ENCODE measurements at places on chromosomes 12 and 14.

- no peak for DNase-seq
Measured at GRCh38 chr14:73627151-73627558, 14.8 kb downstream of the ACOT6 start.

DNA sequence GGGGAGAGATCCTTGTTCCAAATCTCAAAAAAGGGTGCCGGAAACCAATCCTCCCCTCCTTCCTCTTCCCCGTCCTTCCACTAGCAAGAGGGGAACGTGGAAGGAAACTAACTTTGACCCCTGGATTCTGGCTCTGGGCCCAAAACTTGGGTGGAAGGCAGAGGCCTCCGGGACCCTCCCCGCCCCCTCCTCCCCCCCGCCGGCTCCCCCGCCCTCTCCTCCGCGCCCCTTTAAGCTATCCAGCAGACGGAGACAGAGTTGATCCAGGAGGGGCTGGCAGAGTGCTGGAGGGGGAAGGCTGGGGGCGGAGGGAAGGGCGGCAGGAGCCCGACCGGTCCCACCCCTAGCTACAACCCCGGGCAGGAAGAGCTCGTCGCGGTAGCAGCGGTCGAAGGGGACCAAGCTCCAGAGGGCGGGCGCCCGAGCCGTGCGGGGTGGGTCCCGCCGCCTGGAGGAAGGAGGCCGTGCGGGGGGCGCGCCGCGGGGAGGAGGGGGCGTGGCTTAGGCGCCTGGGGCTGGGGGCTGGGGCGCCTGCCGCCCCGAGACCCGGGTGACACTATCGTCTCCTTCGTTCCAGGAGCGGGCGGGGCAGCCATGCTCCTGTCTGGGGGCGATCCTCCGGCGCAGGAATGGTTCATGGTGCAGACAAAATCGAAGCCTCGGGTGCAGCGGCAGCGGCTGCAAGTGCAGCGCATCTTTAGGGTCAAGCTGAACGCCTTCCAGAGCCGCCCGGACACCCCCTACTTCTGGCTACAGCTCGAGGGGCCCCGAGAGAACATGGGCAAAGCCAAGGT lies at the start of gene NYNRIN:
TSS of gene NYNRIN (plus strand) at position 351 of the 794 bp plus-strand sequence. CDS start at position 595, 244 bp downstream.
- DNase-seq, result peak; percentile 32

DNA sequence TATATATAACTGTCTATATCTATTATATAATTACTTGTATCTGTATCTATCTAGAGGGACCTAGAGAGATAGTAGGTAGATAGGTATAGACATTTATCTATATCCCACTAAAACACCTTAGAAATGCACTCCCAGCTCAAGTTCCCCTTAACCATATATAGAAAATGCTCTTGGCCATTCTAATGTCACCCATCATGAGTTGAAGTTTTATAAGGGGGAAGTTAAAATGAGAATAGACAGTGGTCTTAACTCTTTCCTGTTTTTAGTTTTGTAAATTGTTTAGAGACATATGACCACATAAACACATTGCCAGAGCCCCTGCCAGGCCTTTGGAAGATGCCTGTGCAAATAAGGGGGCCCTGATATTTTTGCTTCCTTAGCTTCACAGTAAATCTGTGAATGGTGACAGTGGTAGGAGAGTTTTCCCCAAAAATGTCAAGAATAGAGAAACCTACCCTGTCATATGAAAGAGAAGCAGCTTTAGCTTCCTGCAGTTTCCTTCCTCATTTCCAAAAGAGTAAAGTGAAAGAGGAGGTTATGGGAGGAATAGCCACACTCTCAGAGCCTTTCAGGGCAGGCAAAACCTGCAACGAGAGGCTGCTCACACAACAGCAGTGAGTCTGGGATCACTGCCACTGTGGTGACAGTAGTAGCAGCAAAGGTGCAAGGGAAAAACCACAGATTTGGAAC lies 45.5 kb downstream of the MGST1 start:
- peak; percentile 13 for DNase-seq

DNA sequence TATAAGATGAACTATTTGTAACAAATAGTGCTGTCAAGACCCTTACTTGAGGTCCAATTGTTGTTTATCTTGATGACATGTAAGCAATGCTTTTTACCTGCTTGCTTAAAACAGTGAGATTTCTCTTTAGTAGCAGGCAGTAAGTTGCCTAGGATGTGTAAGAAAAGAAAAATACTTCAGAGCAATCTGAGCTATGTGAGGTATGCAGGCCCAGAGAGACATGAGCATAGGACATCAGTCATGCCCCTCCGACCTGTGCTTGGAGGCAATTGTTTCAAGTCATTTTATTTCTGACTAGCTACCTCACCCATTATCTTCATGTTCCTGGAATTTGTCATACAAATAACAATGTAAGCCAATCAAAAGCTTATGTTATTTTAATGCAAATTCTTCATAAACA lies 930.6 kb upstream of the FBXO33 start:
- DNase-seq, result no peak

GRCh38 chr12:65896743-65897142 lies 72.5 kb downstream of the HMGA2 start:
- no peak for DNase-seq

GRCh38 chr14:99675951-99676350 lies 8.1 kb upstream of the CYP46A1 start:
- no peak for DNase-seq

GRCh38 chr12:94037444-94037843 lies 110.9 kb upstream of the PLXNC1 start:
- DNase-seq, result no peak

GRCh38 chr14:33070475-33070874 lies 131.8 kb downstream of the NPAS3 start:
- DNase-seq, result peak; percentile 36

GRCh38 chr12:92543840-92544239 lies 158.9 kb upstream of the PLEKHG7 start:
- no peak for DNase-seq

DNA sequence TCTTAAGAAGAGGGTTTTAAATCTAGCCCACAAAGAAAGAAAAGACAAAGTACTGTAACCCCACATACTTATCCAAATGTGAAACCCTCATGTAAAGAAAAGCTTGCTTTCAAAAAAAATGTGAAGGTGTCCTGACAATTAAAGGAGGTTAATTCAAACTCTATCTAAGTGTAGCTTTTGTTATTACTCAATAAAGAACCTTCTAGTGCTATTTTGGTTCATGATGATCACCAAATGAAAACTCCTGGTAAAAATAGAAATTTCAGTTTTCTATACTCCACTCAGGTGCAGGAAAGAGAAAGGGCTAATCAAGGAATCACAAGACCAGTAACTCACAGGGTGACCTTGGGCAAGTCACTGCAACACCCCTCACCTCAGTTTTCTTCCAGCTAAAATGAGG lies 1.6 kb downstream of the STAB2 start:
- DNase-seq, result no peak

DNA sequence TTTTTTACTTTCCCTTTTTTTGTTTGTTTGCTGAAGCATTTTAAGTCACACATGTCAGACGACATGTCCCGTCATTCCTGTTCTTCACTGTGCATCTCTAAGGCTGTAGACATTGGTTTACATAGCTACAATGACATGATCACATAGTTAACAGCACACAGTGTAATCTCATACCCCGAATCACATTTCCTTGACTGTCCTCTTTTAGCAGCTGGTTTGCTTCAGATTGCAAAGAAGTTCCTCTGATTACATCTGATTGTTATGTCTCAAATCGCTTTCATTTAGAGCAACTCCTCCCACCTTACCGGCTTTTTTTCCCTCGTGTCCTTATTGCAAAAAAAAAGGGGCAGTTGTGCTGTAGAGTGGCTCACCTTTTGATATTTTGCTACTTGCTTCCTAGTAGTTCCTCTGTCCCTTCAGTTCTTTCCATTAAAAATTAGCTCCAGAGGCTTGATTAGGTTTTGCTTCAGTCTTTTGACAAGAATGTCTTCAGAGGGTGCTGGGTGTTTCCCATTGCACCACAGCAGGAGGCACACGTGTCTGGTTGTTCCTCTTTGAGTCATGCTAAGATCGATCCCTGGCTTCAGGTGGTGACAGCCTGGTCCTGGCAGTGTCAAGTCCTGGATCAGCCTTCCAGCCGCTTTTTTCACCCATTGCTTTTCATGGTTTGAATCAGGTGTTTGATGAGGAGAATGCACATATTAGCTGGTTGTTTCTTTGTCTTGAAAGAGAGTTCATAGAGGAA lies 35.0 kb downstream of the ZNF664 start:
- DNase-seq, result no peak

- no peak for DNase-seq
Measured at GRCh38 chr12:12159988-12160387, 89.2 kb downstream of the BCL2L14 start.

- DNase-seq, result peak; percentile 58
Measured at GRCh38 chr14:65958664-65959562, 527.3 kb upstream of the CCDC196 start.

DNA sequence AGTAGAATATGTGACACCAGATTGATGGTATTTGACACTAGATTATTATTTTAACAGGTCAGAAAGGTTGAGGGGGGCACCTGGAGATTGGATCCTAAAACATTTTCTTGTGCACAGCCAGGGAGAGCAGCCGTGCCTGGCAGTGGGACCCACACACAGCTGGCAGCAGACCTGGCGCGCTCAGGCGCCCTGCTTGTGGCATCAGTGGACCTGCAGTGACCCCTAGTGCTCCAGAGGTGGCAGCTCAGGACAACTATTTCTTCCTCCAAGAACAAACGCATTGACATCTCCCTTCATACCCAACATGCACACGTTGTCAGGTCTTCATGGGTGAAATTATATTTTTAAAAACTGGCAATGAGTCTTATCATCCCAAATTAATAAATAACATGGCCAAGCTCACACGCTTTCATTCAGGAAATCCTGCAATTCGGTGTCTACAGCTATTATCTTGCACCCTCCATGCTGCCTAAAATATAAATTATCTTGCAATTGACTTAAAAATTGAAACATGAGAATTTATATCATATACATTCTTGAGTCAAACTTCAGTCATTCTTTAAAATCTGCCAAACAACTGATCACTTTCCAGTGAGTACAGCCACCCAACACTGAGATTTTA lies 7.7 kb upstream of the TMEM132D start:
- DNase-seq, result peak; percentile 94

- no peak for DNase-seq
Measured at GRCh38 chr12:106070147-106070546, 68.6 kb downstream of the NUAK1 start.

DNA sequence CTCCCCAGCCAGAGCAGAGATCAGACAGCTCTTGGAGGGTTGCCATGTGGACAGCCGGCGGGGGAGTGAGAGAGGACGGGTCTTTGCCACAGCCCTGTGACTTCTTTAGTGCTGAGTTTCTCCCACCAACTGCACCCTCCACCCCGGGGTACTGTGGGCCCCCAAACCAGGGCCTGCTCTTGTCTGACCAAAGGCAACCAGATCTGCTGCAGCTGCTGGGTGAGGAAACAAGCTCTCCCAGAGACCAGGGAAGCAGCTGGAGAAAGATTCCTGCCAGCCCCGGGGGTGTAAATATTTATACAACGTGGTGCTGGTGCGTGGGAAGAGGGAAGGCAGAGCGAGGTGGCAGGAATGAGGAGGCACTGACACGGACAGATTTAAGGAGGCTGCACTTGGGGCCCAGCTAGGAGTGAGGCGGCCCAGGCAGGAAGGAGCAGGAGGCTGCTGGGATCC lies 14.3 kb upstream of the ZFP36L1 start:
- peak; percentile 67 for DNase-seq

GRCh38 chr14:50744231-50744630 lies 76.1 kb upstream of the SAV1 start:
- DNase-seq, result no peak

DNA sequence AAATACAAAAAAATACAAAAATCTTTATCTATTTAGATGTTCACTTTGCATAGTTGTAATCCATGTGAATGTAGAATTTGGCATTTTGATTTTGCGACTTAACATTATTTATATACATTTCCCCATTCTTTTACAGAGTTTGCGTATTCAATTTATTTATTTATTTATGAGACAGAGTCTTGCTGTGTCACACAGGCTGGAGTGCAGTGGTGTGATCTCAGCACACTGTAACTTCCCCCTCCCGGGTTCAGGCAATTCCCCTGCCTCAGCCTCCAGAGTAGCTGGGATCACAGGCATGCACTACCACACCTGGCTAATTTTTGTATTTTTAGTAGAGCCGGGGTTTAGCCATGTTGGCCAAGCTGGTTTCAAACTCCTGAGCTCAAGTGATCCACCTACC lies 25.3 kb upstream of the STRN3 start:
- DNase-seq, result no peak

DNA sequence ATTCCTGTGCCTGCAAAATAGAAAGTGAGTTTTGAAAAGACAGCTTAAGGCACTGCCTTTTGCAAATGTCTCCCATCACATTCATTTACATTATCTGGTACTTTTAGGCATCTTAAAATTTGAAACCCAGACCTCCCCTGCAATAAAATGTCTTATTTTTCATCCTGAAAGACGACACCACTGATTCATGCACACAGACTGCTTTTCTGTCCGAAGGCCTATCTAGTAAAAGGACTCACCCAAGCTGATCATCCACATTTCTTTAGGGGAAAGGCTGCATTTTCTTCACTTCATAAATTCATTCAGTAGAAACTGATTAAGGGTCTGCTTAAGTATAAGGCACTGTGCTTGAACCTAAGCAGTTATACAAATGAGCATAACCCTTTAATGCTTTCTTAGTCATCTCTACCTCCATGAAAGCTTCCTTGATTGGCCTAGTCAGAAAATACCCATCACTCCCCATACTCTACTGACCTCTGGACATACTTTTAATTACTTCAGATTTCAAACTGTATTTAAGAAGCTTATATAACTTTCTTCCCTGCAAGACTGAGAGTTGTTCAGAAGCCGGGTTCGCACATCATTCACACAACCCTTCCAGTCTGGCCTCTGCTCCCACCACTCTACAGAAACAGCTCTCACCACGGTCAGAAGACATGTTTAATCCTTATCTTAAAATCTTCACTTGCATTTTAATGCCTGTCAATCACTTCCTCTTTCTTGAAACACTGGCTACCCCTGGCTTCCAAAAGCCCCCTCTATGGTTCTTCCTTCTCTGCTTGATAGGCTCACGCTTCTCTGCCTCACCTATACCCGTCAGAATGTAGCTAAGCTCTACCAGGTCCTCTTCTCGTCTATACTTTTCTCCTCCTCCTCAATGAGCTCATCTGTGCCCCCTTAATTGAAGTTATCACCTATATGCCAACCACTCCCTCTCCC lies 288.6 kb downstream of the MED13L start:
- DNase-seq, result no peak

DNA sequence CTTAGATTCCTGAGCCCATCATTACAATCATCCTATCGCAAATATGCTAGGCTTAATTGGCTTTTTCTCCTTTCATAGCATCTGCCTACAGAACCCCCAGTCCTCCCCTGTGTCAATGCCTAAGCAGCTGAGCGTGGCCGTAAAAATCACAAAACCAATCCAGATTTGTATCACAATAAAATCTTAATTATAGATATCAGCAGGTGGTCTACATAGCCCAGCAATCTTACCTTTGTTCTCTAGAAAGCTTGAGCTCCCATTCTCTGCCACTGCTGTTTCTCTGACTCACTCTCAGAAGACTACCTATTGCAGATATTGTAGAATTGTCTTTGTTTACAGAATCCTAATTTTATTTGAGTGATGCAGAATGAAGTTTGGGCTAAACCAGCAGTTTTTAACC lies 37.9 kb upstream of the PPM1A start:
- no peak for DNase-seq

GRCh38 chr14:67569011-67569650 lies 30.9 kb downstream of the PIGH start:
- no peak for DNase-seq

All from Ammon's horn (tissue), 1 donor.